ENCODE measurements at places on chromosomes 5 and 9.

DNA sequence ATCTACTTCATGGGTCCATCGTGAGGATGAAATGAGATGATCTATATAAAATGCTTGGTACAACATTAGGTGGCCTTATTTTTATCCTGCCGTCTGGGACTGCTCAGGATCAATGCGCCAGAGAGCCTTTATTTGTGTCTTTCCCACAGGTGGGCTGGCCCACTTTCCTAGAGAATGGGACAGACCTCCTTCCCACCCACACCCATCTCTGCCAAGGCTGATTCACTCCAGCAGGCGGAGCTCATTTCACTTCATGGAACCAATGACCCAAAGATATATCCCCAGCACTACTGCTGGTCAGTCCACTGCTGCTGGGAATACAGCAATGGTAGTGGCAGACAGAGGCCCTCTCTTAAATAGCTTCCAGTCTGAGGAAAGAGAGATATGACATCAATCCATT, 35.7 kb downstream of the TGFBI start:
- no peak for DNase-seq

DNA sequence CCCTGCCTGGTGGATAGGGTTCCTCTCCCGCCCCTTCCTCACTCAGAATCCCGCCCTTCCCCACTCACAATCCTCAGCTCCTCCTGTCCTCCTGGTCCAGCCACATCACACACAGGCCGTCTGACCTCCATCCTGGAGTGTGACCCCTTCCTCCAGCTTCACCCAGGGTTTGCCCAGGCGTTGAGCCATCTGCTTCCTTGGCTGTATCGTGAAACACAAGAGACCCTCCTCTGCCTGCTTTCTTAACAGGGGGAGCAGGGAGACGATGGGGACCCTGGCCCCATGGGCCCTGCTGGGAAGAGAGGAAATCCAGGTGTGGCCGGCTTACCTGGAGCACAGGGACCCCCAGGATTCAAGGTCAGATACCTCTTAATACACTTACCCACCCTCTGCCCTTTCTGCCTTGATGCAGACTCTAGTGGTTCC, 32.3 kb upstream of the ORM1 start:
- DNase-seq = no peak

GRCh38 chr5:1153428-1153827, 41.6 kb upstream of the SLC12A7 start:
- DNase-seq = no peak

DNA sequence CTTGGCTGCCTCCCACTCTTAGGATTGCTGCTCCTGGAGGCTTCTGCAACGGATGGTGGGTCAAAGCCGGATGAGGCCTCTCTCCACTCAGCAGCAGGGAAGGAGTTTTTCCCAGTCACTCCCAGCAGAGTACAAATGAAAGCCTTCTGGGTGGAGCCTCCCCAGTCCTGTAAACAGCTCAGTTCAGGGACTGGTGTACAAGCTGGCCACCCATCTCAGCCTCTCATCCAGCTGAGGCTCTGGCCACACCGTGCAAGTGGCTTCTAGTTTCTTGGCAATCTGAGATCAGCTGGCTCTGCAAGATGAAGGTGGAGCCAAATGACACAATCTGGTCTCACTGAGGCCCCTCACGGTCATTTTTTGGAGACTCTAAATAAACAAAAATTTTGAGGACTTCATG, 10.0 kb downstream of the GPX3 start:
- DNase-seq = no peak

GRCh38 chr5:67679184-67679841, 482.7 kb upstream of the CD180 start:
- DNase-seq = no peak

- no peak for DNase-seq
Measured at GRCh38 chr5:82158755-82159413, 119.3 kb downstream of the RPS23 start.

GRCh38 chr9:125943831-125944230, 196.7 kb downstream of the PBX3 start:
- no peak for DNase-seq

DNA sequence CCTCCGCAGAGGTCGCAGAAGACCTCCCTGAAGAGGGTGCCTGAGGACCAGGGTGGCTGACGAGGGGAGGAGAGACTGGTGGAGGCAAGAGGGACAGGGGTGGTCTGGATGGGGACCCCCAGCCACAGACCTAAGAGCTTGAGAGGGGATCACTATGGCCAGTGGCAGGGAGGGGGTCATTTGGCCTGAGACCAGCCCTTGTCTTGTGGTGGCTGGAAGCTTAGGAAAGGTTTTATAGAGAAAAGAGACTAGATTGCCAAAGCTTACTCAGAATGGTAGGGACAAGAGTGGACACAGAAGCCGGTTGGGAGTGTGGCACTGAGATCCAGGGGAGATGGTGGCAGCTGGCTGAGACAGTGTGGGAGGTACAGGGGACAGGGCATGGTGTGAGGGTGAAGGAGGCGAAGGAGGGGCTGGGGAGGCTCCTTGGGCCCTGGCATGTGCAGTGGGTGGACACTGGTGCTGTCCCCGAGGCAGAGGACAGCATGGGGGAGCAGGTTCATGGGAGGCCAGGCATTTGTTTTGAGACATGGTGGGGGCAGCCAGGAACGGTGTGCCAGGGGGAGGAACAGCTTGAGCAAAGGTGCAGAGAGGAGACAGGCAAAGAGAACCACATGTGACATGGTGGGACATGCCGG, 123.0 kb downstream of the C9orf50 start:
- no peak for DNase-seq

- DNase-seq = no peak
Measured at GRCh38 chr5:39485079-39485478, 60.3 kb upstream of the DAB2 start.

DNA sequence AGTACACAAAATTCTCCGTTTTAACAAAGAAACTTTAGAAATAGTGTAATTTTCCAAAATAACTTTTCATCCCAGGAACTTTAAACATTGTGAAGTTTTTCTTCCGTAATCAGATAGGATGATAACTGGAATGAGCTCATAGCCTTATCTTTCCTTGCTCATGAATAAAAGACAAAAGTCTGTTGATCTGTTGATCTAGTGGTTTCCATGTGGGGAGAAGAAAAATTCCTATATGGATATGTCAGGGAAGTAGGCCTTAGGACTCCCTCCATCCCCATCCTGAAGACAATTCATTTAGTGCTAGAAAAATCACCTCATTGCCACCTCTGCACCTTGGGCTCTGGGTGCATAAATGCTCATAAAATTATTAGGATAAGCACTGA, 266.6 kb downstream of the SMARCA2 start:
- no peak for DNase-seq

- no peak for DNase-seq
Measured at GRCh38 chr5:180869587-180869986, 8.5 kb upstream of the ZFP62 start.

GRCh38 chr9:90515510-90515909, 127.1 kb downstream of the DIRAS2 start:
- DNase-seq = no peak

GRCh38 chr9:85030316-85030715, 360.8 kb downstream of the NTRK2 start:
- DNase-seq = no peak

DNA sequence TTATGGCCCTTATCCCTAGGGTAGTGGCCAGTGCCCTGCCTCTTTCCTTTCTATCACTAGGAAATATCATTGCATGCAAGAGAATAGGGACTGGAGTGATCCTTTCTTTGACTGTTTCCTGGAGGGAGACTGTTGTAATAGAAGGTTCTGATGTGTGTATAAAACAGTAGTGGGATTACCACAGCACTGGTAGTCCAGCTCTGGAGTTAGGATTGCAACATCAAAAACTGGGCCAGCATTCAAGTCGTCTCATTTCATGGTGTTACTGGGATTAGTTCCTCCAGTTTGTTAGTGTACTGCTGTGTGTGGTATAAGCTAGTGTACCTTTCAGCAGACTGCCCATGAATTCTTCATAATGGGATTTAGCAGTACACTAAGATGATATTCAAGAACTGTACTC, 45.8 kb downstream of the KIAA1958 start:
- no peak for DNase-seq

DNA sequence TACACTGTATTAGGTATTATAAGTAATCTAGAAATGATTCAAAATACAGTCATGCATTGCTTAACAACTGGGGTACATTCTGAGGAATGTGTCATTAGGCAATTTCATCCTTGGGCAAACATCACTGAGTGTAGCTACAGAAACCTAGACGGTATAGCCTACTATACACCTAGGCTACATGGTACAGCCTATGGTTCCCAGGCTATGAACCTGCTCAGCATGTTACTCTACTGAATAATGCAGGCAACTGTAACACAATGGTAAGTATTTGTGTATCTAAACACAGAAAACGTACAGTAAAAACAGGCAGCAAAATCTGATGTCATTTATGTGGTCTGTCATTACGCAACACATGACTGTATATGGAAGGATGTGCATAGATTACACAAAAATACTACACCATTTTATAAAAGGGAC, 96.8 kb downstream of the RAPGEF6 start:
- no peak for DNase-seq

- no peak for DNase-seq
Measured at GRCh38 chr9:101167490-101168134, 139.1 kb downstream of the PLPPR1 start.

DNA sequence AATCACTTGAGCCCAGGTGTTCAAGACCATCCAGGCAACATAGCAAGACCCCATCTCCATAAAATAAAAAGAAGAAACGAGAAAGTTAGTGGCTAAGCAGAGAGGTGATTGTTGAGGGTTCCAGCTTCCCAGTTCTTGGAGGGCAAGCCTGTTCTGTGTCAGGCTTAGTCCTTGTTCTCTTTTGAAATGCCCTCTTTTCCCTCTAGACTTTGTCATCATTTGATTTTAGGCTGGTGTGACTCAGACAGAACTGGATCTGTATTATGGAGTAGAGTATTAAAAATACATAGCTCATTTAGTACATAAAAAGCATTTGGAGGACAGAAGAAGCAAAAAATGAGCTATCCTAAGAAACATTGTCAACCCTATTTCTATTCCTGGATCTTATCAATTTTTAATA, 159.4 kb downstream of the CD180 start:
- DNase-seq = no peak

- no peak for DNase-seq
Measured at GRCh38 chr5:75275756-75276155, 39.1 kb upstream of the ANKRD31 start.

- DNase-seq = no peak
Measured at GRCh38 chr9:123345567-123345955, 10.4 kb upstream of the CRB2 start.

DNA sequence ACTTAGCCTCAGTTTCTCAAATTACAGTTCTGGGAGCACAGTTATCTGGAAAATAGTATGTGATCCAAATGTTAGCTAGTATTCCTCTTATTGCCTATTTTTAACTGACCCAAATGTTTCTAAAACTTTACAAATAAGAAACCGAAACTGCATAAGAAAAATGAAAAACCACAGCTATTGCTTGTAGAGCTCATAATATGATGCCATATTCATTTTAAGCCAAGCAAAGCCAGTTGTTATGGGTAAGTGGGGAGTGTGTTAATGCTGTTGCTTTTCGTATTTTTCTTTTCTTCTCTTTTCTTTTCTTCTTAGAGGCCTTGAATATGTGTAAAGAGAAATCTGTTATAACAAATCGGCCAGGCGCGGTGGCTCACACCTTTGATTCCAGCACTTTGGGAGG, 447.4 kb upstream of the TUSC1 start:
- no peak for DNase-seq

DNA sequence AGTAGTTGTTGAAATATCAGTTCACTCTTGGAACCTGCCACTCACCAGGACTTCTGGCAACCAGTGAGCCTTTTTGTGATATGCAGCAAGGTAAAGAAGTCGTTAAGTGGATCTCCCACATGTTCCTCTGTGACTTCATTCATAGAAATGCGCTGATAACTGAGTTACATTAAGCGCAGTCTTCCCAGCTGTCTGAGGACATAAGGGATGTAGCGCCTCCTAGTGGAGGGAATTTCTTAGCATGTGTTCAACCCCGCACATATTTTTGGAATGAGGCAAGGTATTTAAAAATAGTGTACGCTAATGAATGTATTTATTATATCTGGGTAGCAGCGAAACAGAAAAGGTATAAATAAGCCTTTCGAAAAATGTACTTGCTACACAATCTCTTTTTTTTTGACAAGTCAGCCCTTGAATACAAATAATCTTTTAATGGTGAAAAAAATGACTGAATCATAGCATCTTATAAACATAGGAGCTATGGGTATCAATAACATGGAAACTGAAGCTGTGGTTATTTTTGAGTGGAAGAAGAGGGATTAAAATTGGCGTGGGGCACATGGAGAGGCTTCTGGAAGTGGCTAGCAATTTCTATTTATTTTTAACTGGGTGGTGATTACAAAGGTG, 38.0 kb downstream of the PALM2AKAP2 start:
- DNase-seq = peak; percentile 15

- peak; percentile 21 for DNase-seq
Measured at GRCh38 chr9:1709347-1709746, 305.8 kb upstream of the SMARCA2 start.

DNA sequence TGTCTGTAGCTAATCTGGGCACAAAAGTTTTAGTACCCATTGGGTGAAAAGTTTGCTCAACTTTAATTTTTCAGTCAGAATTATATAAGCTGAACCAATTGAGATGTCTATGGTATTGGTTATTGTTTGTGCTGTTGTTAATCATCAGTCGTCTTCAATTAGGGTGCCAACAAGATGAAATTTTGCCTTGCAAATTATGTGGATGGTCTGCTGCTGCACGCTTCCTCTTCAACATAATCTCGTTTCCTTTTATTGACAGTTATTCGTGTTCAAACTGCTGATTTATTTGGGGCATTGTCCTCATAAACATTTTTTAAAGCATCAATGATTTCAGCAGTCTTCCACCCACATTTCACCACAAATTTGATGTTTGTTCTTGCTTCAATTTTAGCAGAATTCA, 194.0 kb downstream of the HTR1A start:
- no peak for DNase-seq

DNA sequence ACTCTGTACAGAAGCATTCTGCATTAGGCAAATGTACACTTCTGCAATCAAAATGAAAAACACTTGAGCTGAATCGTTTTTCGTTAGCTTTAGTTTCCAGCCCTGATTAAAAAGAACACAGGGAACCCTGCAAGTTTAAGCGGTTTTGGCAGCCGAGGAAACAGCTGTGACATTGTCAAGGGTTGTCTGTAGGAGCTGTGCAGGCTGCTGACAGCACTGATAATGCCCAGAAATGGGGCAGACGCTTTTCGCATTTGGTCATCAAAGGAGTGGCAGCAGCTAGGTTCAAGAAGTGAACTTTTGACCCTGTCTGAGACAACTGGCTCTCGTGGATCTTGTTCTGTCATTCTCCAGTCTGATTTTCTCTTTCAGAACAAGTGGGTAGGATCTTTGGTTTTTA, 165.6 kb upstream of the CCDC152 start:
- DNase-seq = no peak

DNA sequence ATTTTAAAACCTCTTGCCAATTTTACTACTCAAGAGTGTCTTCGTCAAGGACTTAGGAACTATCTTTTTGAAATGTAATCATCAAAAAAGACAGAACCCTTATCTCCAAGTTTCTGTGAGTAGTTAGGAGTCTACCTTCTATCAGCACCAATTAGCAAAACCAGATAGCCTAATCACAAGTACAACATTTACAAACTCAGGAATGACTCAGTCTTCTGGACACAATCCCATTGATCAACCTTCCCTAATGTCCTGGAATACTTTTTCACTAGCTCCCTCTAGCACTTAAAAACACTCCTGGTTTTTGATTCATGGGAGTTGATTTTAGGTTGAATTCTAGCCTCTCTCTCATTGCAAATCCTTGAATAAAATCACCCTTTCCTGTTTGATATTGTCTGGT, 680.7 kb downstream of the PRR16 start:
- no peak for DNase-seq

- no peak for DNase-seq
Measured at GRCh38 chr5:14174230-14174636, 31.1 kb downstream of the TRIO start.

Data from CD4-positive, alpha-beta T cell treated with Interleukin-4 for 1 hour (primary cell).